Bronchial epithelial cell (primary cell): ENCODE measurements at places on chromosomes 1 and 21.
A peak's percentile ranks its signal among the peaks of the same experiment; 100 is the strongest.

DNA sequence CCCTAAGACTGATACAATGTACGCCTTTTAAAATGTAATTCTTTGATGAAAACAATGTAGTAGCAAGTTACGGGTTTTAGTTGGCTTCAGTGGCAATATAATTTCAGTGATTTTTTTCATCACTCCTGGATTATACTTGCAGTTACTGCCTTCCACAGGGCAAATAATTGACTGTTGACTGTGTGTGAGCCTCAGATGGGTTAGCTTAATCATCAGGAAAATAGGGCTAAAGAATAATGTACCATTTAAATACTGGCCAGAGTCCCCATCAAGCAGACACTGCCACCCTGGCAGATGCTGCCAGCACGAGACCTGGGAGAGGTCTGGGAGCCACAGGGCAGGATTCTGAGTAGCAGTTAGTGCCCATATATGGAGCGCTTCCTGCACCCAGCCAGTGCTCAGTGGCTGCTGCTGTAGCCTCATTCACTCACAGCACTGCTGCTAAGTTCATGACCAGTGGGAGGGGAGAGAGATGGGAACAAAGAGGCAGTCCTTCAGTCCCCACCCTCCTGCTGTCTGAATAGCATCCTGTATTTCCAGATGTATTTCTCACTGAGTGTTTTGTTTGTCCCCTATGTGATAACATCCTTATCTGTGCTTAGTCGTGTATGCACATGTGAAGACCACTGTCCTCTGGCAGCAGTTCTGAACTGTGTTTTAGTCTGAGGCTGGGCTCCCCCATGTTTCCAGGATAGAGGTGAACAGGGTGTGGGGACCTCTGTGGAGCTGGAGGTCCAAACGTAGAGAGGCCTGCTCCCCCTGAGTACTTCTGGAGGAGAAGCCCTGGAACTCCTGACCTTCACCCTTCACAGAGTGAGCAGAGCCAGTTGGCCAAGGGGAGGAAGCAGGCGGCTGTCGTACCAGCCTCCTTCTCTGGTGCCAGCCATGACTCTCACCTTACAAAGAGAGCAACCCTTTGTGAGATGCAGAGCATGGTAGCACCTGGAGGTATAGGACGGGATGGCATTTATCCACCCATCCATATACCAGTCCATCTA is 80.4 kb downstream of the ADARB1 start:
- DNase-seq, result peak; percentile 23

DNA sequence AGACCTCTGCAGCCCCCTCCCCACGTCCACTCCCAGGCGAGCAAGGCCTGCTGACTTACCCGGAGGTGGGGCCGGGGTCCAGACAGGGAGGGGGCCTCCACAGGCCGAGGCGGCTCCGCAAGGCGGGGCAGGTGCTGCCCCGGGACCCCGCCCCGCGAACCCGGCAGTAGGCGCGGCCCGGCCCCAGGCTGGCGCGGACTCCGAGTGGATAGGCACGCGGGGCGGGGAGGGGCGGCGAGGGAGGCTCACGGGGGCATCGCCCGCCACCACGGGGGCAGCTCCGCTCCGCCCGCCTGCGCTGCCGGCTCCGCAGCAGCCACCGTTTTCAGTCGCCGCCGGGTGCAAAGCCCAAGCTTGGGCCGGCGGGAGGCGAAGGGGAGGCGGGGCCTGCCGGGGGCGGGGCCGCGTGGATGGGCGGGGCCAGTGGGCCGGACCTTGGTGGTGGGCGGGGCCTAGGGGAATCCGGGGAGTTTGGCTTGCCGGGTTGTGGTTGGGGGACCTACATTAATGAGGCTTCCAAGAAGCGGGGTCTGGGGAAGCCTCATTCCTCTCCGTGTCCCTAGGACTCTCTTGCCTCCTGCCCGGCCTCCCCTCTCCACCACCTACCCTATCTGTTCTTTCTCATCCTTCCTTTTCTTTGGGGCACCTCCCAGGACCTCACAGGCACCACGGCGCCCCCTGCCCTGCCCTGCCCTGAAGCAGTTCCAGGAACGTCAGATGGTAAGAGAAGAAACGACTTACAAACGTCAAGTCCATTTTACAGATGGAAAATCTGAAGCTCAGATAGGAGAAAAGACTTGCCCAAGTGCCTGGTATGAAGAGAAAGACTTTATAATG is at the start of gene RIMS3:
Gene RIMS3, minus strand, starts transcription at position 348 of the 837 bp plus-strand sequence. CDS start 23,757 bp downstream, outside the sequence.
- peak; percentile 20 for DNase-seq

GRCh38 chr21:33976082-33977016 is 60.7 kb upstream of the ATP5PO start:
- DNase-seq, result peak; percentile 100

GRCh38 chr21:33414068-33414467 is 10.9 kb downstream of the IFNGR2 start:
- no peak for DNase-seq

DNA sequence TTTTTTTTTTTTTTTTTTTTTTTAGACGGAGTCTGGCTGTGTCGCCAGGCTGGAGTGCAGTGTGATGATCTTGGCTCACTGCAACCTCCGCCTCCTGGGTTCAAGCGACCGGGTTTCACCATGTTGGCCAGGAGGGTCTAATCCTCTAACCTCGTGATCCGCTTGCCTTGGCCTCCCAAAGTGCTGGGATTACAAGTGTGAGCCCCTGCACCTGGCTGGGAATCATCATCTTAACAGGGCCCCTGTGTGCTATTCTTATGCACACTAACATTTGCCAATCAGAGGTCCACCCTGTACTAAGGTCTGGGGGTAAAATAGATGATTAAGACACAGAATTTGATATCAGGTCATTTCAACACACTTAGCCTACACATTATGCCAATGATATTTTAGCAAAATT is 278.7 kb upstream of the CHRM3 start:
- no peak for DNase-seq

- no peak for DNase-seq
These were observed 46.6 kb downstream of the FGGY start for GRCh38 chr1:59343576-59343840.

- no peak for DNase-seq
These were observed 16.5 kb upstream of the LHX4 start for GRCh38 chr1:180213401-180214170.

- DNase-seq, result no peak
These were observed 38.5 kb downstream of the AGPAT3 start for GRCh38 chr21:43903451-43904091.

DNA sequence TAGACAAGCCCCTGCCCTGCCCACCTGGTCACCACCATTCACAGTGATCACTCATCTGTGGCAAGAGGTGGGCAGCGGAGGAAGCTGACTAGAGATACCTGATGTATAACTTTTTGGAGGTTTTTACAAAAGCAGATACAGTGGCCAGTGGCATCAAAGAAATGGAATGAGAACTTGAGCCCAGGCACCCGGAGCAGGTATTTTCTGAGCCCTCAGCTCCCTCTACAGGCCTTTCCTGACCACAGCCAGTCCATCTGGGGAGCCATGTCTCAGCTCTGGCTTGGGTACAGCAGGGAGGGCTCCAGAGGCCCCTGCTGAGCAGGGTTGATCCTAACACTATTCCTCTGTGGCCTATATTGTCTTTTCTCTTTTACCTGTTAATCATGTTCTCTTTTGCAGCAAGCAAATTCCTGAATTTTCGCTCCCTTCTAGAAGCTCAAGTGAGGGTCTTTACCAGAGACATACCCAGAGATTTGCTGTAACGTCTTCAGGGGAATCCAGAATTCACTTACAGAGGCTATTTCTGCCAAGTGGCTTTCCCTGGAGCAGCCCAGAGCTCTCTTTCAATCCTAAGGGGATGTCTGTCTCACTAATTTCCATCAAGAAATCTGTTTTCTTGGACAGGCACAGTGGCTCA is 27.3 kb downstream of the GPR157 start:
- no peak for DNase-seq

- DNase-seq, result no peak
These were observed 6.5 kb upstream of the ATP1A4 start for GRCh38 chr1:160144921-160145320.

DNA sequence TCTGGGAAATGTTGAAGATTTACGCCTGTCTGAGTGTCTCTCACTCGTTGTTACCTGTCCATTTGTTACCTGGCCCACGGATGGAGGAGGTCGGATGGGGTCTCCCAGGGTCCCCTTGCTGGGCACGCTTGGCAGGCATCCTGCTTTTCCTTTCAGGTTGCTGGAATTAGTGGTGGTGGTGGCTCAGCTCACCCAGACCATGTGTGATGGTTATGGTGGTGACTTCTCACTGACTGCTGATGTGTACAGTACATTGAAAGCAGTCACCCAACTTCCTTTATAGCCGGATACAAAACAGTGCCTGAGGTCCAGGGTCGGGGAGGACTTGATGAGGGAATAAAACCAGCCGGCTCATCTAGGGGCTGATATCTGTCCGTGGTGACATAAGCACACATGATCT is 19.5 kb downstream of the MAPKAPK2 start:
- no peak for DNase-seq

DNA sequence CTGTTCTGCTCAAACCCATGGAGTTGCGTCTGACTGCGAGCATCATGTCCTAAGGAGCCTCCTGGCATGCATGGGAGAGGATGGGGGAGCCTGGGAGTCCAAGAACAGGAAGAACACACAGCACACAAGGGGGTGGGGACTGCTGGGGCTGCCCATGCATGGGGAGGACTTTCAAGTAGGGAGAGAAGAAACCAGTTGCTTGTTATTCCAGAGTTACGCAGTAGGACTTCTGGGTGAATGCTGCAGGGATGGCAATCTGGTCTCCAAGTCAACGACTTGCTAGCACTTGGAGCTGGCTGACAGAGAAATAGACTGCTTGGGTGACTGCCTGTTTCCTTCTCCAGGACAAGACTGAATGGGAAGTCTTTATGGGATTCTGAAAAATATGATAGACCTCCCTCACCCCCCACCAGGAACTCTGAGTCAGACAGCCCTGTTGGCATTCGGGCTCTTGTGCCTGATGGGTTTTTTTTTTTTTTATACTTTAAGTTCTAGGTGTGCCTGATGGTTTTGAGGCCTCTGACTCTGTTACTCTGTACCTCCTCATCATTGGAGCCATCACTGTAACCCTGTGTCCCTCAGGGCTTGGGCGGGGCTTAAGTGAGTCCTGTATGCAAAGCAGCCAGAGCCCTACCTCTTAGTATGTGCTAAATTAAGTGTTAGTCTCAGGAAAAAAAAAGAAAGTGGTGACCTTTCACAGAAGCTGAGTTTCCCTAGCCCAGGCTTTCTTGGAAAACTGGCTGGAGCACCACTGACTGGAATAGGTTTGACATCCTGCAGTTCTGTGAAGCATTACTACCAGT is 30.3 kb downstream of the MAP3K21 start:
- no peak for DNase-seq

DNA sequence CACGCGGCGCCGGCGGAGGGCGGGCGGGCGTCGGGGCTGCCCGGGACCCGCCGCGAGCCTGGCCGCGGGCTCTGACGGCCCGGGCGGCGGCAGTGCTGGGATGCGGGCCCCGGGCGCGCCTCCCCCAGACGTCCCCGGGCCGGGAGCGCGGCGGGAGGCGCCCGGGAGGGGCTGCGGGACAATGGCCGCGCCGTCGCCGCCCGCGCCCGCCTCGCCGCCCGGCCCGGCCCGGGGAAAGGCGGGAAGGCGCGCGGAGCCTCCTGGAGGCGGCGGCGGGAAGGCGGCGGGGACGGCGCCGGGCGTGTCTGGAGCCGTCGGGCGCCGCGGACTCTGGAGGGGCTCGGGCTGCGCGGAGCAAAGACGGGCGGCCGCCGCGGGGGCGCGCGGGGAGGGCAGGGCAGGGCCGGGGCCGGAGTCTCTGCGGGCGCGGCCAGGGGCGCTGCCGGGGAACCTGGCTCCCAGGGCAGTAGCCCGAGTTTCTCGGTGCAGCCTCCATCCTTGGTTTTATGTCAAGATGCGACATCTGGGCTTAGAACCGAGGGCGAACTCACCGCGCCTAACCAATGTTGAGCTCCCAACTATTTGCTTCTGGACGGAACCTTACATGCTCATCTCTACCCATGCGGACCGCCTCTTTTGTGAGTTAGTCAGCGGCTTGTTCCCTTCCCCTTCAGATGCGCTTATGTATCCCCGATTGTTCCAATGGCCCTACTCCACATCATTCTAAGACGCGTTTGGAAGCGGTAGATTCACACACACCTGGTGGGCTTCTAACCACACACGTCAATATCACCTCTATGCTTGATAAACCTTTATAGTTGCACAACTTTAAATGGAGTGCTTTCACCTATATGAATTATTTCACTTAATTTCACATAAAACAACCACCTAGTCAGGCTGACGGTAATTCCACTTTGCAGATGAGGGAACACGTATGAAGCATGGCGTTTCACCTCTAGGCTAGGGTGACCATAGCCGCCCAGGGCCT is 651 bp downstream of the ZBTB8A start:
- peak; percentile 42 for DNase-seq

DNA sequence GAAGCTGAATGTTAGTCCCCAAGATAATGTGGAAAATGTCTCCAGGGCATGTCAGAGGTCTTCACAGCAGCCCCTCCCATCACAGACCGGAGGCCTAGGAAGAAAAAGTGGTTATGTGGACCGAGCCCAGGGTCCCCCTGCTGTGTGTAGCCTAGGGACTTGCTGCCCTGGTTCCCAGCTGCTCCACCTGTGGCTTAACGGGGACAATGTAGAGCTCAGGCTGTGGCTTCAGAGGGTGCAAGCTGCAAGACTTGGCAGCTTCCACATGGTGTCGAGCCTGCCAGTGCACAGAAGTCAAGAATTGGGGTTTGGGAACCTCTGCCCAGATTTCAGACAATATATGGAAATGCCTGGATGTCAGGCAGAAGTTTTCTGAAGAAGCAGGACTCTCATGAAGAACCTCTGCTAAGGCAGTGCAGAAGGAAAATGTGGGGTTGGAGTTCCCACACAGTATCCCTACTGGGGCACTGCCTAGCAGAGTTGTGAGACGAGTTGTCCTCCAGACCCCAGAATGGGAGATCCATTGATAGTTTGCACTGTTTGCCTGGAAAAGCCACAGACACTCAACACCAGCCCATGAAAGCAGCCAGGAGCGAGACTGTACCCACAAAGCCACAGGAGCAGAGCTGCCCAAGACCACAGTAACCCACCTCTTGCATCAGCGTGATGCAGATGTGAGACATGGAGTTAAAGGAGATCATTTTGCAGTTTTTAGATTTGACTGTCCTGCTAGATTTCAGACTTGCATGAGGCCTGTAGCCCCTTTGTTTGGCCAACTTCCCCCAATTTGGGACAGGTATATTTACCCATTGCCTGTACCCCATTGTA is 204.9 kb downstream of the MRPL39 start:
- no peak for DNase-seq
